ENCODE measurements at places on chromosomes 16 and 17.

DNA sequence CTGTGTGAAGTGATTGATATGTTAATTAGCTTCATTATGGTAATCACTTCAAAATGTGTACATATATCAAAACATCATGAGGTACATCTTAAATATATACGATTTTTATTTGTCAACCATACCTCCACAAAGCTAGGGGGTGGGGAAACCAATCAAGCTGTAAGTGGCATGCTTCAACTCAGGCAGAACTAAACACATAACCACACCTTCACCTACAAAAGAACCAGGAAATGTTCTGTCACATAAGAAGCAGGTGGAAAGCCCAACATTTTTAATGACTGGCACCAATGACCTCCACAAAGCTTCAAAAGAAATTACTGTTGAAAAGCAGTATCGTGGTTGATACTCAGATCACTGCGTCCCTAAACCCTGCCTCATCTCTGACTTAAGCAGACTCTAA, 867.7 kb upstream of the EEF2KMT start:
- no peak for DNase-seq

DNA sequence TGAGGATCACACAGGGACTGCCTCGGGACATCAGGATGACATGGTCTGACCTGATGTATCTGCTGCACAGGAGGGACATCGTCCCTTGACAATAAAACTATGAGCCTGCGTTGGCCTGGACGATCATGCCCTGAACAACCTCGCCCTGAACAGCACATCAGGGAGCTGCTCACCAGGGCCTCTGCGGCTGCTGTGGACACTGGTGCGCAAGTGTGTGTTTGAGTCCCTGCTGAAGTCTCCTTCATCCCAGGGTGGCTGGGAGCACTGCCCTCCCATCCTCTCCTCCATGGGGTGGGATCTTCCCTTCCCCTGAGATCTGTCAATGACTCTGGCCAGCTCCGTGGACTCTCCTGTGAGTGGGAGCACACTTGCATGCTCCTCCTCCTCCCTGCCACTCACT, 257.8 kb downstream of the RBFOX3 start:
- no peak for DNase-seq

DNA sequence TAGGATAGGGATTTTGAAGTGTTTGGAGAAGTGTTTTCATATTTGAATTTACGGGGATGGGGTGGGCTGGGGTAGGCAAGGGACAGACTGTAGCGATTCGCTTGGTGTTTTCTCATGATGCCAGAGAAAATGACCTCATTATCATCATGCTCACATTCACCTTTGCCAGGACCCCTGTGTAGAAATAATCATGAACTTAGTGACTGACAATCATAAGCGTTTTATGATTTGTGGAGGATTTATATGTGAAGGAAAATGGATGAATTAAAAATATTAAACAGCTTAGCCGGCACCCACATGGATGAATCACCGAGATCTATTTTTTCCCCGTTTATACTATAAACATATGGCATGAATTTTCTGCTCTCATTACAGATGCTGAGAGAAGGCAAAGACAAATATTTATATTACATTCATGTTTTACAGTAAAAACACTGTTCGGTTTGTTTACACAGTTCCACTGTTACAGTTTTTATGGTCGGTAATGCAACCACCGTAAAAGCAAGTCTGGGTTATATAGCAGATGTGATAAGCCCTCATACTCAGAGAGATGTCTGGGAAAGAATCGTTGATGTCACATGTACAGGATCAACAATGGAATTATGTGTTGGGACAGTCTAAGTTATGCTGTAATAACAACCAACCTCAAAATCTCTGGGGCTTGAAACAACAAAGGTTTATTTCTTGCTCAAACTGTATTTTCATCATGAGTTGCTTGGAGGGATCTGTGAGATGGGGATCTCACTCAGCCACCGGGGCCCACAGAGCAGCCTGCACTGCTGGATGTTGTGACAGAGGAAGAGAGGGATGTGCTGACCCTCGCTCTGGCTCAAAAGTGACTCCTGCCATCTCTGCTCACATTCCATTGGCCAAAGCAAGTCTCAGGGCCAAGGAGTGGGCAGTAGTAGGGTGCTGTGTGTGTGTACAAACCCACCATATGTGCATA, 85.1 kb downstream of the WWOX start:
- no peak for DNase-seq

GRCh38 chr16:63385714-63386432, 1349.6 kb upstream of the CDH8 start:
- DNase-seq: peak; percentile 89

DNA sequence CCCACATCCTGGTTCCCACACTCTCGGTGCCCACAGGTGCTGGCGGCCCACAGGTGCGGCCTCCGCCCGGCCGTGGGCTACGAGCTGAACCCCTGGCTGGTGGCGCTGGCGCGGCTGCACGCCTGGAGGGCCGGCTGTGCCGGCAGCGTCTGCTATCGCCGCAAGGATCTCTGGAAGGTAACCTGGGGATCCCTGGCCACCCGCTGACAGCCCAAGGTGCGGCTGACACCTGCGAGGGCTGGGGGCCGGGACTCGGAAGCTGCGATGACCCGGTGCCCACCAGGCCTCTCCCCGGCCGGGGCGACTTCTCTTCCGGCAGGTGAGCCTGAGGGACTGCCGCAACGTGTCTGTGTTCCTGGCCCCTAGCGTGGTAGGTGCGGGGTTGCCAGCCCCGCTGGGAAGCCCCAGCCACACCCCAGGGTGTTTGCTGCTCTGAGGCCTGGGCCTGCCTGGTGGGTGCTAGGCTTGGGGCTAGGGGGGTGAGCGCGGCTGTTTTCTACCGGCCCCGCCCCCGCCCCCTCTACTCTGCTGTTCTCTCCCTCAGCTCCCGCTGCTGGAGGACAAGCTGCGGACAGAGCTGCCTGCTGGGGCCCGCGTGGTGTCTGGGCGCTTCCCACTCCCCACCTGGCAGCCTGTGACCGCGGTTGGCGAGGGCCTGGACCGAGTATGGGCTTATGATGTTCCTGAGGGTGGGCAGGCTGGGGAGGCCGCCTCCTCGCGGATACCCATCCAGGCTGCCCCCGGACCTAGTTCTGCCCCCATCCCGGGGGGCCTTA, 1.0 kb downstream of the ANTKMT start:
- DNase-seq: no peak

GRCh38 chr17:10208604-10209193, 10.3 kb upstream of the GAS7 start:
- DNase-seq: no peak

- peak; percentile 76 for DNase-seq
These were observed at the start of gene PIEZO1 for GRCh38 chr16:88785106-88785924. Gene PIEZO1 (minus strand): TSS chr16:88785220. CDS start chr16:88784964, 256 bp downstream.

GRCh38 chr17:3276126-3276525, 22.0 kb downstream of the OR3A1 start:
- no peak for DNase-seq

GRCh38 chr16:55569025-55569424, 2.5 kb downstream of the CAPNS2 start:
- no peak for DNase-seq

- DNase-seq: no peak
These were observed 269.7 kb upstream of the ASIC2 start for GRCh38 chr17:33562792-33563191.

- DNase-seq: no peak
These were observed 137.1 kb downstream of the GAS7 start for GRCh38 chr17:10061111-10061845.

GRCh38 chr16:82313754-82314153, 143.7 kb upstream of the MPHOSPH6 start:
- no peak for DNase-seq

- DNase-seq: no peak
These were observed 35.5 kb downstream of the DNAH17 start for GRCh38 chr17:78541488-78542206.

DNA sequence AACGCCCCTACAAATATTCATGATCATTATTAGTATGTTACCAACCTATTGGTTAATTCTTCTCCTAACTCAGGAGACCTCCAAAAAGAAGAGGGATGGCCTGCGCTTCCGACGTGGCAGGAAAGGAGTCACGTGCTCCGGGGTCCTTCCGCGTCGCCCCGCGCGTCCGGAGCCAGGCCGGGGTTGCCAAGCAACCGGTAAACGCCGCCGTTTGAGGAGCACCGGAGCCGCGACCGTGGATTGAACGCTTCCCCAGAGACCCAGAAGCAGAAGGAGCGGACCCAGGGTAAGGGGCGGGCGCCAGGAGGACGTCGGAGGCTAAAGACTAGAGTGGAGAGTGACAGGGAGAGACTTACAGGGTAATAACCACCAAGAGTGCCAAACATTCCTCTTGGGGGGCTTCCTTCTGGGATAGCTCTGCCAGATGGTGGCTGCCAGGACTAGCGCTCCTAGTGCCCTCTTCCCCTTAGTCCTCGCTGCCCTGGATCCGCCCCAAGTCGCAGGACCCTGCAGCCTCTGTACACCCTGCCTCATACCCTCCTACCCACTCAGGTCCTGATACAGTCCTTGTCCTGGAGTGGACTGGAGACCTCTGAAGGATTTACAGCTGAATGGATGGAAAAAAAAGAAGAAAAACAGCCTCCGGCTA, at the start of gene DNAI2:
DNAI2 (plus strand) TSS at position 175 of the 649 bp plus-strand sequence. CDS start 7,584 bp downstream, outside the sequence.
- no peak for DNase-seq

DNA sequence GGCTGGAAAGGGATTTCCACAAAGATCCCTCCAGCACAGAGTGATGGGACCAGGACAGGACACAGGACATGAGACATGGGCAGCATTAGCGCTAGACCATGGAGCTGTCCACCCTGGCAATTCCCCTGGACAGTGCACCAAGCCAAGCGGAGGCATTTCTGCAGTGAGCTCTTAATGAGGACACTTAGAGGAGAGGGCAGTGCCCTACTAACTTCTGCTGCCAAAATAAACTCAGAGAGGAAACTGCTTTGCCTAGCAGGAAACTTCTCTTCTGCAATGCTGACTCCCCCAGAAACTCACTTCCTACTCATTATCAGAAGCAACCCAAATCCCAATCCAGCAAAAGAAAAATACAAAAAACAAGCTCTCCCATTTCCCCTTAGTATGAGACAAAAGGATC, 119.2 kb downstream of the HS3ST2 start:
- DNase-seq: no peak

DNA sequence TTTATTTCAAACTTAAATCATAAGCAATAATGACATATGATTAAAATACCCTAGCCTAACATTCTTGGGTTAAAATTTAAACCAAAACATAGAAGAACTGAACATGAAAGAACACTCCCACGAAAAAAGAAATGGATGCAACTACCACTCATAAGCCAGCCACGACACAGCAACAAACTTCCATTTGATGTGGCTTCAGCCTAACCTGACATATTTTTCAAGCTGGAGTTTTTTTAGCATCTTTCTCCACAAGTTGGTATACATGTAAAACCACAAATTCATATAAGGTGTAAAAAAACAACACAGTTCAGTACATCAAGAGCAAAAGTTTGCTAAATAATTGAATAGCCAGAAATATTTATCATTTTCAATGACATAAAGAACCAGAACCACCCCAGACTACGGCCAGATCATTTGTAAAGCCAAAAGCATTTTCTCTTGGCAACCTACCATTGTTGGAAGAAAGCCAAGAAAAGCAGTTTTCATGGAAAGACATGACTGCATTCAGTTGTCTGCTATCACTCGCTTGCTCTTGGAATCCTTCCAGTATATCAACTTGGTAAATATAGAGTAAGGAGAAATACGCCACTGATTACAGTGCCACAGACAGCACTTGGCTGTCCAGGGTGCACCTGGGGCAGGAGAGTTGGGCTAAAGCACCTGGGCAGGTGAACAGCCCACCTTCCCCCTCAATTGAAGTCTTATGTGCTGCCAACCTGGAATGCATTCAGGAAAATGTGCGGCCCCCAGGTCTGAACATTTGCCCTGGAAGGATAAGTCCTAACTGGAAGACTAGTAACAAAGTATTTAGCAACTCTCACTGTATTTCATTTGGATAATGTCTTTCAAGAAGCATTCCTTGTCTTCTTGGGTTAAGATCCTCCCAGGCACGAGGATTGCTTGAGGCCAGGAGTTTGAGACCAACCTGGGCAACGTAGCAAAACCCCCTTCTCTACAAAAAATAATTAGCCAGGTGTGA, 60.5 kb downstream of the CREBBP start:
- peak; percentile 12 for DNase-seq

DNA sequence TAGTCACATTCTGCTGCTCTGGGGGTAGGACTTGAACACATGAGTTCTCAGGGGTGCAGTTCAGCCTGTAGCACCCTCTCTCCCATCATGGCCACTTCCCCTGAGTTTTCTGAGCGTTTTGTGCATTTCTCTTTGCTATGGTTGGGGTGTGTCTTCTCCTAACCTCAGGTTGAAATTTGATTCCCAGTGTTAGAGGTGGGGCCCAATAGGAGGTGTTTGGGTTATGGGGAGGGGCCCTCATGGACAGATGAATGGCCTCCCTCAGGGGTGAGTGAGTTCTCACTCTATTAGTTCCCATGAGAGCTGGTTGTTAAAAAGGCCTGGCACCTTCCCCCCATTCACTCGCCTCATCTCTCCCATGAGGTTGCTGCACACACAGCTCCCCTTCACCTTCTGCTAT, 101.1 kb downstream of the FOXL1 start:
- DNase-seq: no peak

DNA sequence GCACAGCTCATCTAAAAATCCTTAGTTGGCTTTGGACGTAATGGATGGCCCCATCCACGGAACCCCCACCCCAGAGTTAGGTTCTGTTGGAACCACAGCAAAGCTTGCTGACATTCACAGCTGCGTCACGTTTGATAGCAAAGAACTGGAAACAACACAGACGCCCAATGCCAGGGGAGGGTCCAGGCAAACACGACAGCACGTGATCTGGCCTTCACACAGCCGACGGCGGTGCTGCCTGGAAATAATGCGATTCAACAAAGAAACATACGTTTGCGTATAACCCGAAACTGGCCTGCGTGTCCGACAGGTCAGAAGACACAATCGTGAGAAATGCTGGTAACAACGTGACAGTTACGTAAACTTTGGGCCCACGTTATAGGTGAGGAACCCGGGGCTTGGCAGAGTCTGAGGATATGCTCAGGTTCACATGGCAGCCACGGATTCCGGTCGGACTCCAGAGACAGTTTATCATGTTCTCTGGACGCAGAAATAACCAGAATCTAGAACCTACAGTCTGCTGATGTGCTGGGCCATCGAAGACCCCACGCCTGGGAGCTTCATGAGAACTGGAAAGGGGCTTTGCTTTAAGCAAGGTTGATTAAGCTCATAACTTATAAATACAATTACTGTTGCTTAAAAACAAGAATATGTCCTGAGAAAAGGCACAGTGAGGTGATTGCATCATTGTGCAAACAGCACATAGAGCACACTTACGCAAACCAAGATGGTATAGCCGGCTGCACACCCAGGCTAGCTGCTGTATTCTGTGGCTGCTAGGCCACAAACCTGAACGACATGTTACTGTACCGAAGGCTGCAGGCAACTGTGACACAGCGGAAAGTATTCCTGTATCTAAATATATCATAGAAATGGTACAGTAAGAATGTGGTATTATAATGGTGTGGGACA, 70.4 kb downstream of the RPH3AL start:
- no peak for DNase-seq
